Karpas-422 (cell line): ENCODE measurements at places on chromosomes 6 and 20. TPM values are rescaled to one million over a fixed set of nuclear protein-coding genes. Genes with fewer than 3 reads are reported as not detected.
A peak's percentile ranks its signal among the peaks of the same experiment; 100 is the strongest.

- no peaks in the 10 kb centered on the region for H3K36me3 ChIP-seq
- H3K27me3 ChIP-seq: no peaks in the 10 kb centered on the region
- no peak overlapping the region for H3K4me3 ChIP-seq
- no peak overlapping the region for H3K27ac ChIP-seq
These were observed 1.8 kb downstream of the PCSK2 start for GRCh38 chr20:17228624-17229061.

The SEC63 gene
- total RNA-seq: 22.5 and 46.0 TPM in 2 replicates

GRCh38 chr6:13927203-13927602 is 2.5 kb downstream of the RNF182 start:
- no peak overlapping the region for H3K27ac ChIP-seq
- H3K4me3 ChIP-seq: no peak overlapping the region
- DNase-seq: no peak
- H3K4me1 ChIP-seq: no peaks in the 10 kb centered on the region
- no peaks in the 10 kb centered on the region for H3K36me3 ChIP-seq

The INSM1 gene
- not detected in 2 replicates for total RNA-seq

The SNX14 gene
- 93.1 and 153 TPM in 2 replicates for total RNA-seq

DNA sequence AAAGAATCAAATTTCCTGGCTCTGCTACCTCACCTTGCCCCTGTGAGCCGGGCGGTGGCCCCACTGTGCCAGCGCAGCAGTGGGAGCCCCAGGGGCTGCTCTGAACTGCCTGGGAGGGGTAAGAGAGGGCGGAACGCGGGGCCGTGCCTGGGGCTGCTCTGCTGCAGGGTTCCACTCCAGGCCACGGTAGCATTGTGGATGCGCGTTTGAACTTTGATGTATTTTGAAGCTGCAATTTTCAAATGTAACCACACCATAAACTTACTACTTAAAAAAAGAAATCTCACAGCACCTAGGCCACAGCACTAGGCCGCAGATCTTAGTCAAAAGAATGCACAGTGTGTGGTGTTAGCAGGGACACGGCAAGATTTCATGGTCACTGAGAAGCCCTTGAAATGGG is 57.5 kb downstream of the PRDM1 start:
- no peak for DNase-seq
- no peaks in the 10 kb centered on the region for H3K36me3 ChIP-seq
- H3K4me3 ChIP-seq: no peak overlapping the region
- H3K4me1 ChIP-seq: peaks cover 22% of the 10 kb centered on the region

- no peak overlapping the region for H3K4me3 ChIP-seq
- no peak for DNase-seq
- H3K36me3 ChIP-seq: 0 out of 2 replicates have a peak, but pooled peaks cover 10% of the 10 kb centered on the region
- no peaks in the 10 kb centered on the region for H3K27me3 ChIP-seq
- no peaks in the 10 kb centered on the region for H3K4me1 ChIP-seq
- no peak overlapping the region for H3K27ac ChIP-seq
These were observed 7.9 kb upstream of the SDCBP2 start for GRCh38 chr20:1336699-1337367.

GRCh38 chr6:146598772-146599405 is at the start of gene ADGB:
TSS of gene ADGB (plus strand) at chr6:146598972. CDS start at chr6:146599041, 69 bp downstream.
- no peaks in the 10 kb centered on the region for H3K36me3 ChIP-seq
- H3K27me3 ChIP-seq: no peaks in the 10 kb centered on the region
- no peak for DNase-seq
- no peak within 1 kb of the TSS for H3K4me3 ChIP-seq
- H3K27ac ChIP-seq: no peak within 1 kb of the TSS

DNA sequence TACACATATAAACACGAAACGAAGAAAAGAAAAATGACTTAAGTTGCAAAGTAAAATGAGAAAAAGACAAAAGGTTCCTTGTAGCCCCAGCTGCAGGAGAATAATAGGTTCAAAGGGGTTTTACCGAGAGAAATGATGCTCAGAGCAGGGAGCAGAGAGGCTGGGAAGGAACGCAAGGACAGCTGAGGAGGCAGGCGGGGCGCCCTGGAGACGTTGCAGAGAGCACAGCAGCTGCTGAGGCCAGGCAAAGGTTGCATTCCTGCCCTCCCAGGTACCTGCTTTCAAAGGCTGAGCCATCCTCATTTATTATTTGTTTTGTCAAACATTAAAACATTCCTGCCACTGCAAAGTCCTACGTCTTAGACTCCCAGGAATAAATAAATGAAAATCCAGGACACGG is 16.2 kb upstream of the VAPB start:
- H3K27me3 ChIP-seq: no peaks in the 10 kb centered on the region
- H3K27ac ChIP-seq: no peak overlapping the region
- H3K4me1 ChIP-seq: no peaks in the 10 kb centered on the region
- H3K4me3 ChIP-seq: no peak overlapping the region
- no peaks in the 10 kb centered on the region for H3K36me3 ChIP-seq

The NCOA3 gene
- 67.2 and 90.0 TPM in 2 replicates for total RNA-seq

DNA sequence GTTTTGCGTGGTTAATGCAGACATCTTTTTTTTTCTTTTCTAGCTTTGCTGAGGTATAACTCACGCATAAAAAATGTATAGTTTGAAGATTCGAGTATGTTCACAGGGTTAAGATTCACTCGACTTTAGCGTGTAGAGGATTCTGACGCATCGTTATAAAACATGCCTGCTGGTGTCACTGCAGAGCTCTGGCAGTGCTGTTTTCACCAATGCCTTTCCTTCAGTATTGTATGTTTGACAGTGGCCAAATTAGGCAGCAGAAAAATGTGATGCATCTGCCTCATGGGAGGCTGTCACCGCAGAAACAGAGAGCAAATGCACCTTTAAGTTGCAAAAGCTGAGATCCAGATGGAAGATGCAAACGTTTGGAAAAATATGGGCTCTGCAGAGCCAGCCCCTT is 18.0 kb upstream of the SIRPB2 start:
- H3K27ac ChIP-seq: no peak overlapping the region
- H3K36me3 ChIP-seq: no peaks in the 10 kb centered on the region
- DNase-seq: peak; percentile 54
- no peaks in the 10 kb centered on the region for H3K27me3 ChIP-seq

- no peak overlapping the region for H3K4me3 ChIP-seq
- H3K27ac ChIP-seq: no peak overlapping the region
- H3K36me3 ChIP-seq: no peaks in the 10 kb centered on the region
These were observed 14.5 kb downstream of the OR2B2 start for GRCh38 chr6:27897580-27898206.

The DEFB124 gene
- total RNA-seq: not detected in 2 replicates

The MYBL2 gene
- 18.2 and 30.8 TPM in 2 replicates for total RNA-seq

- DNase-seq: no peak
- H3K4me3 ChIP-seq: no peak overlapping the region
- peaks cover 10% of the 10 kb centered on the region for H3K4me1 ChIP-seq
- H3K36me3 ChIP-seq: peaks cover 14% of the 10 kb centered on the region; the same call in 1 of the 2 replicates
- H3K27ac ChIP-seq: no peak overlapping the region
- H3K27me3 ChIP-seq: no peaks in the 10 kb centered on the region
These were observed 11.5 kb downstream of the DHX35 start for GRCh38 chr20:38973645-38974044.

- no peaks in the 10 kb centered on the region for H3K36me3 ChIP-seq
- DNase-seq: no peak
- H3K27ac ChIP-seq: no peak overlapping the region
- H3K27me3 ChIP-seq: no peaks in the 10 kb centered on the region
These were observed 10.7 kb downstream of the MAPK14 start for GRCh38 chr6:36038120-36038876.

GRCh38 chr6:165842281-165842936 is 179.4 kb upstream of the PDE10A start:
- H3K4me3 ChIP-seq: no peak overlapping the region
- H3K27ac ChIP-seq: no peak overlapping the region
- peaks cover 3% of the 10 kb centered on the region; the same call in 1 of the 2 replicates for H3K27me3 ChIP-seq
- no peaks in the 10 kb centered on the region for H3K36me3 ChIP-seq

DNA sequence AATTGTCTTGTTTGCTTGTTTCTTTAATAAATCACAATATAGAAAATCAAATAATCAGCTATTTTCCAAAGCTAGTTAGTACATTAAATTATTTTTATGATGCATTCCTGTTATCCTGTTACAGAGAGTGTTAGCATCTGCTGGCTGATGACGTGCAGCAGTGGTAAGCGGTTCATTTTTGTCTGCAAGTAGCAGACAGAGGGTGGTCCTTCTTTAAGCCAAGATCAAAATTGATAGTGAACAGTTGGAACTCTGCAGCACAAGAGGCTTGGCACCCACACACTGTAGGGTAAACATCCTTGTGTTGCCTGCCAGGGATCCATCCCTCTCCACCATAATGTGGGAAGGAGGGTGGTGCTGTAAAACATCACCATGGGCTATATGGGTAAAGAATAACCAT is 158.3 kb downstream of the FRK start:
- no peaks in the 10 kb centered on the region for H3K36me3 ChIP-seq
- H3K4me3 ChIP-seq: no peak overlapping the region
- H3K4me1 ChIP-seq: no peaks in the 10 kb centered on the region
- no peak overlapping the region for H3K27ac ChIP-seq
- H3K27me3 ChIP-seq: no peaks in the 10 kb centered on the region

- peak overlapping the region; percentile 99 for H3K27ac ChIP-seq
- H3K36me3 ChIP-seq: no peaks in the 10 kb centered on the region
- peak overlapping the region; percentile 45 for H3K4me3 ChIP-seq
- no peaks in the 10 kb centered on the region for H3K27me3 ChIP-seq
These were observed 146.7 kb upstream of the LRFN2 start for GRCh38 chr6:40733770-40734396.

DNA sequence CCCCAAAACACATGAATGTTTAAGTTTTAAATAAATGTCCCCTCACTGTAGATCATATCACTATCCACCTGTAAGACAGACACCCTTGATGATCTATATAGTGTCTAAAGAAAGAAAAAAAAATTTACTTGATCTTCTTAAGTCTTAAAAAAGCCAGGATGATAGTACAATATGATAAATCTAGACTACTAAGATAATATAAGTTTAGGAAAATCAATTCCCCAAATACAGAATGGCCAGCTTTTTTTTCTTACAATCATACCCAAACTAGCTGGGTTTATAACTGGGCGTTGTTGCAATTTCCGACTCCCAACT is 14.4 kb downstream of the ZNF217 start:
- H3K27me3 ChIP-seq: no peaks in the 10 kb centered on the region
- no peak for DNase-seq
- no peak overlapping the region for H3K27ac ChIP-seq
- H3K4me3 ChIP-seq: no peak overlapping the region

The HAO1 gene
- total RNA-seq: not detected in 2 replicates

GRCh38 chr20:57770852-57771720 is 61.3 kb upstream of the PMEPA1 start:
- no peak for DNase-seq
- no peak overlapping the region for H3K27ac ChIP-seq
- H3K4me1 ChIP-seq: peaks cover 35% of the 10 kb centered on the region
- no peaks in the 10 kb centered on the region for H3K36me3 ChIP-seq
- no peak overlapping the region for H3K4me3 ChIP-seq

- H3K36me3 ChIP-seq: no peaks in the 10 kb centered on the region
- no peaks in the 10 kb centered on the region for H3K27me3 ChIP-seq
- no peaks in the 10 kb centered on the region for H3K4me1 ChIP-seq
- no peak overlapping the region for H3K27ac ChIP-seq
- no peak overlapping the region for H3K4me3 ChIP-seq
These were observed 31.7 kb upstream of the CST1 start for GRCh38 chr20:23782366-23782983.

GRCh38 chr20:16707674-16708073 is 22.2 kb upstream of the SNRPB2 start:
- H3K4me1 ChIP-seq: peaks cover 49% of the 10 kb centered on the region
- H3K4me3 ChIP-seq: no peak overlapping the region
- no peaks in the 10 kb centered on the region for H3K36me3 ChIP-seq
- peak; percentile 59 for DNase-seq
- no peak overlapping the region for H3K27ac ChIP-seq
- H3K27me3 ChIP-seq: no peaks in the 10 kb centered on the region

- H3K4me3 ChIP-seq: peak overlapping the region; percentile 46
- H3K36me3 ChIP-seq: no peaks in the 10 kb centered on the region
- H3K27me3 ChIP-seq: no peaks in the 10 kb centered on the region
- peaks cover 35% of the 10 kb centered on the region for H3K4me1 ChIP-seq
These were observed 528 bp downstream of the NHSL1 start for GRCh38 chr6:138498629-138499302.

- no peak overlapping the region for H3K27ac ChIP-seq
- no peaks in the 10 kb centered on the region for H3K36me3 ChIP-seq
- no peaks in the 10 kb centered on the region for H3K4me1 ChIP-seq
- H3K27me3 ChIP-seq: no peaks in the 10 kb centered on the region
These were observed 74.4 kb upstream of the GATA5 start for GRCh38 chr20:62550087-62550632.

DNA sequence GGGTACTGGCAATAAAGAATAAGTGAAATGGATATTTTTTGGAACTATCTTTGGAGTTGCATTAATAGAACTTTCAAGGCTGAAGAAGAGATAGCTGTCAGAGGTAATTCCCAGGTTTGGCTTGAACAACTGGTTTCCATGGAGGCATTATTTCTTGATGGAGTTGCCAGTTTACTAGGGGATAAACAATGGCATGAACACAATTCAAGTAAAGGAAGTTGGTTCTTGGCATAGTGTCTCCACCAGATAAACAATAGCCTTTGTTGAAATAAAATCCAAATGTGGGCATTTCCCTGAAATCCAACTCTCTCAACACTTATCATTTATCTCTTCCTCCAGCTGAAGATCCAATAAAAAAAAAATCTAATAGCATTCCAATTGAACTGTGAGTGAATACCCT is 454.9 kb downstream of the C6orf118 start:
- H3K36me3 ChIP-seq: no peaks in the 10 kb centered on the region
- no peaks in the 10 kb centered on the region for H3K27me3 ChIP-seq

DNA sequence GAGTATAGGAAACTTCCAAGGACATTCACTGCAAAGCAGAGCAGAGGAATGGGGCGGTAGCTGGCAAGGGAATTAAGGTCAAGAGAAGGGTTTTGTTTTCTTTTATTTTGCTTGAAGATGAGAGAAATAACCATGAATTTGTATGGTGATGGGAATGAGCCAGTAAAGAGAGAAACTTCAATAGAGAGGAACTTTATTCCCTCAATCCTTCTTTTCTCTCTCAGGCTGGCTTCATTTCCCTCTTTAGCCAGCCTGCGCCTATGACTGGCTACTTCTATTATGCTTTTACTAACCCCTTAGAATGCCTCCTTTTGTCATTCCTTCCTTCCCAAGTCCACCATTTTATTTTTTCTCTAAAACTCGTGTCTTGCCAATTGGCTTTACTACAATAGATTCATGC is 101.4 kb upstream of the CEP85L start:
- no peaks in the 10 kb centered on the region for H3K36me3 ChIP-seq
- no peak for DNase-seq
- H3K27me3 ChIP-seq: no peaks in the 10 kb centered on the region
- H3K4me1 ChIP-seq: no peaks in the 10 kb centered on the region
- H3K4me3 ChIP-seq: no peak overlapping the region
- H3K27ac ChIP-seq: no peak overlapping the region

- no peak overlapping the region for H3K27ac ChIP-seq
- H3K27me3 ChIP-seq: no peaks in the 10 kb centered on the region
- peaks cover 5% of the 10 kb centered on the region; the same call in 1 of the 2 replicates for H3K4me1 ChIP-seq
- no peaks in the 10 kb centered on the region for H3K36me3 ChIP-seq
- H3K4me3 ChIP-seq: no peak overlapping the region
These were observed 259.2 kb upstream of the MANEA start for GRCh38 chr6:95318137-95318536.

DNA sequence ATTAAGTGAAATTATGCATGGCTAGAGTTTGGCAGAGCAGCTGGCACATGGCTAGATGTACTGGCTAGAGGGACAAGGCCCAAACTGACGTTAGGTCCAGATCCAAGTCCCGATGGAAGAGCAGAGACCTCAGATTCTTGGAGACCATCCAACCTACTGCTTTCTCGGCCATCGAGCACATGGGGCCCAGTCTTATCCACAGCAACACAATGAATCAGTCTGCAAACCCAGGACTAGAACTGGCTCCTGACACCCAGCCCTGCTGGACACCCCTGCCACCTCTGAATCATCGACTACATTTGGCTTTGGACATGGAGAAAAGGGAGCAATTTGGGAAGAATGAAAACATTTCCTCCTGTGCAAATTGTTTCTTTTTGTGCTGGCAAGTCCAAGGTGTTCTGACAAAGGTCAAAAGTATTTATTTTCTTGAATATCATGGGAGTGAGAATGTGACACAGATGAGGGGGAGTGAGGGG is 23.9 kb upstream of the YWHAB start:
- H3K36me3 ChIP-seq: no peaks in the 10 kb centered on the region
- no peaks in the 10 kb centered on the region for H3K27me3 ChIP-seq
- no peak for DNase-seq
- peaks cover 4% of the 10 kb centered on the region for H3K4me1 ChIP-seq
- H3K4me3 ChIP-seq: no peak overlapping the region
